ENCODE measurements at places on chromosomes 4 and X. TPM values are rescaled to one million over a fixed set of nuclear protein-coding genes. Genes with fewer than 3 reads are reported as not detected.

DNA sequence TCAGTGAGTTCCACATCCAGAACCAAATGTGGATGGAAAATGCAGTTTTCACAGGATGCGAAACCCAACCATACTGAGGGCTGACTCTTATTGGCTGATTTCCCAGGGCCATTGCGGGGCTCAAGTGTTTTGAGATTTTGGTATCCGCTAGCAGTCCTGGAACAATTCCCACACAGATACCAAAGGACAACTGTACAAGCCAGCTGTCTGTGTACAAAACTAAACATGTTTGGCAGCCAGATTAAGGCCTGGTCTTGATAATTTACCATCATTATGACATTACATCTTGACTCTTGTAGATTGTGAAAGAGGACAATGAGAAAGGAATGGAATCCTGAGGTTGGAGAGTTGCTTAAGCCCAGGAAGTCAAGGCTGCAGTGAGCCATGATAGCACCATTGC lies 121.9 kb downstream of the DKK2 start:
- H3K36me3 ChIP-seq, result no peaks in the 10 kb centered on the region
- no peaks in the 10 kb centered on the region for H3K27me3 ChIP-seq
- DNase-seq, result no peak

DNA sequence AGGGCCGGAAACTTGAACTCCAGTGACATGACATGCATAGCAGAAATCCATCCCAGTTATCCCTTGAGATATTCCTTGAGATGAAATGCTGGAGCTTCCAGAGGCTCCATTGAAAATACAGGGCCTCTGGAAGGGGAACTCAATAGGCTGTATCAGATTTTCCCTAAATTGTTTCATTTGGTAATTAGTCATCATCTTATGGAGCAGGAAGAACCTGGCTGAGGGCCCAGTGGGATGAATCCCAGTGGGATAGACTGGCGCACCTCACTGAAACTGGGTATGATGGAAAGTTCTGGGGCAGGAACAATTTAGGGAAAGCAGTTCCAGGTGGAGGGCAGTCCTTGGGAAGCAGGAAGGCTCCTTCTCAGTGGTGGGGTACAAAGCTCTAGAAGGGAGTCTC lies 307.8 kb upstream of the DIPK2B start:
- peaks cover 23% of the 10 kb centered on the region for H3K4me1 ChIP-seq
- DNase-seq, result no peak

- no peak overlapping the region for H3K4me3 ChIP-seq
- DNase-seq, result no peak
- peak overlapping the region; percentile 21 for H3K27ac ChIP-seq
- peaks cover 4% of the 10 kb centered on the region for H3K36me3 ChIP-seq
- H3K27me3 ChIP-seq, result no peaks in the 10 kb centered on the region
Observed at GRCh38 chr4:105714071-105714521, 5.5 kb downstream of the GSTCD start.

- H3K36me3 ChIP-seq, result peaks cover 2% of the 10 kb centered on the region
- peak overlapping the region; percentile 39 for H3K27ac ChIP-seq
- no peak overlapping the region for H3K4me3 ChIP-seq
- peaks cover 22% of the 10 kb centered on the region for H3K4me1 ChIP-seq
Observed at GRCh38 chr4:41079881-41080560, 134.3 kb downstream of the APBB2 start.

DNA sequence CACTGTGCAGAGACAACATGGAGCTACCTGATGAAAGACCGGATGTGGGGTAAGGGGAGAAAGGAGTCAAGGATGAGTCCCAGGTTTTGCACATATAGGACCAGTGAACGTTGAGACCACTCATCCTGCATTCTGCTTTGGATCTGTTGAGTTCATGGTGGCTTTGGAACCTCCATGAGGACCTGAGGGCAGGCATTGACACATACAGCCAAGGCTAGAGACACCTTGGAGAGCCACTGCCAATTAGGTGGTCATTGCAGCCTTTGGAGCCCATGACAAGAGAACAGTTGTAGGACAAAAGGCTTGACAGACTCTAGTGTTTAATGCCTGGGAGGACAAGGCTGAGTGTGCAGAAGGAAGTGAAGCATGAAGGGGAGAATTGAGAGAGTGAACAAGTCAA lies 87.9 kb downstream of the STK32B start:
- no peaks in the 10 kb centered on the region for H3K4me1 ChIP-seq
- DNase-seq, result no peak
- no peaks in the 10 kb centered on the region for H3K36me3 ChIP-seq
- no peak overlapping the region for H3K27ac ChIP-seq
- peaks cover 63% of the 10 kb centered on the region for H3K27me3 ChIP-seq

- H3K27ac ChIP-seq, result no peak overlapping the region
- DNase-seq, result no peak
- H3K4me1 ChIP-seq, result no peaks in the 10 kb centered on the region
- no peaks in the 10 kb centered on the region for H3K36me3 ChIP-seq
Observed at GRCh38 chr4:181682367-181683047, 560.7 kb upstream of the TENM3 start.

DNA sequence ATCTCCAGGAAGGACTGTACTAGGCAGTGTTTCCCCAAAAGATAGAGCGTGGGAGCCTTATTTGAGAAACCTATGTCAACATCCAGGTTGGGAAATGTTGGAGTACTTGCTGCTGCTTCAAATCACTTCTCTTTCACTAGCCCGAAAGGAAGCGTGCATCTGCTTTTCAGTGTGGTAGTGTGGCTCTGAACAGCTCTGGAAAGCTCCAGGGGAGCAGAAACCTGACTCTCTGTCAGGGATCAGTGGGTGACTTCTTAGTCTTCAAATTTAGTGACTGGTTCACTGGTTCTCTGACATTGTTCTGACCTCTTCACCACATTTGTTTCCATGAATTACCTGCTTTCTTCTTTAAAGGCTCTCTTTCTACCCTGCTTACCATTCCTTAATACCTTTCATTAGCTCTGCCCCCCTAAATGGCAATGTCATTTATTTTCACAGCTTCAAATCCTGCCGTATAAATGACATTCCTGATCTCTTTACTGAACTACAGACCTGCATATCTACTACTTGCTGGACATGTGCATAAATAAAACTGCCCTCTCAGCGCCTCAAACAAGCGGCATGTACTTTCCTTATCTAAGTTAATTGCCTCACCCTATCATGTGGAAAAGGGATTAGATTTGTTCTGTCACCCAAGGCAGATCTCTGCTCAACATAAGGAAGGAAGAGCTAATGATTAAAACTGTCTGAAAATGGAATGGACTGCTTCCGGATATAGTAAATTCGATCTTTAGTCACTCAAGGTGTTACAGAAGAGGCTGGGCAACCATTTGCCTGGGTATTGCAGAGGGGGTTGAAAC lies 37.0 kb downstream of the DLG3 start:
- peaks cover 3% of the 10 kb centered on the region for H3K36me3 ChIP-seq
- no peak overlapping the region for H3K4me3 ChIP-seq
- no peak overlapping the region for H3K27ac ChIP-seq

DNA sequence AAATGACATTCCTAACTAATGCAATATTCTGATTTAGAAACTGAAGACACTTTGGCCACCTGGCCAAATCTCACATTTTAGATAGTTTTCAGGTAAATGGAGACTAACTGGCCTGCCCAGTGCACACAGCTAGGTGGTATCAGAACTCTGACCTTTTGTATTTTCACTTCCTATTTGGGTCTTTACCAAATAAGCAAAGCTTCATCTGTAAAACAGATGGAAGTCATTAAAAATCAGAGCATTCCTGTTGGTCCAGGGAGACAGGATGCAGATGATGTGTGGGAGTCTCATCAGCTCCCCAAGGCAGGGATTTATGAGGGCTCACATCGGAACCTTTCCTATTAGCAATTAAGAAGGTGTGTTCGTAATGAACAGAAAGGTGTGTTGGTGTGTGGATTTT lies 57.7 kb downstream of the ARHGAP10 start:
- H3K4me1 ChIP-seq, result peaks cover 65% of the 10 kb centered on the region
- DNase-seq, result no peak
- no peaks in the 10 kb centered on the region for H3K27me3 ChIP-seq
- no peak overlapping the region for H3K4me3 ChIP-seq

DNA sequence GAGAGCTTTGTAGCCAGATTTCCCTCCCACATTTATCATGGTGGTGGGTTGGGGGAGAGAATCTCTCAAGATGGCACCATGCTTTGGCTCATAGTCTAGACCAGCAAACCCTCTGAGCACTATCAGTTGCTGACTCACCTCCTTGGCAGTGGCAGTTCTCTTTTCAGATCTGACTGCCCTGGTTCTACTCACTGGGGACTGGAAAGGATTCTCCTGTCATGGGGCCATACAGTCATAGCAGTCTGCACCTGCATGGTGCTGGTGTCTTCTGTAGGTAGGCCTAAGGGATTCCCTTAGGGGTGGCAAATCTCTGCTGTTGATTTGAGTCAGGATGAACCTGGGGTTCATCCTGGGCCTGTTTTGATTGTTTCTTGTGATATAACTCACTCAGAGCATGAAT lies 2.6 kb downstream of the TEX13B start:
- no peak overlapping the region for H3K4me3 ChIP-seq
- H3K27ac ChIP-seq, result no peak overlapping the region
- H3K36me3 ChIP-seq, result no peaks in the 10 kb centered on the region
- DNase-seq, result no peak
- no peaks in the 10 kb centered on the region for H3K27me3 ChIP-seq

- no peak for DNase-seq
- H3K4me3 ChIP-seq, result no peak overlapping the region
- H3K27ac ChIP-seq, result no peak overlapping the region
- no peaks in the 10 kb centered on the region for H3K27me3 ChIP-seq
- no peaks in the 10 kb centered on the region for H3K4me1 ChIP-seq
- H3K36me3 ChIP-seq, result no peaks in the 10 kb centered on the region
Observed at GRCh38 chr4:62871078-62871477, 1538.2 kb downstream of the TECRL start.

DNA sequence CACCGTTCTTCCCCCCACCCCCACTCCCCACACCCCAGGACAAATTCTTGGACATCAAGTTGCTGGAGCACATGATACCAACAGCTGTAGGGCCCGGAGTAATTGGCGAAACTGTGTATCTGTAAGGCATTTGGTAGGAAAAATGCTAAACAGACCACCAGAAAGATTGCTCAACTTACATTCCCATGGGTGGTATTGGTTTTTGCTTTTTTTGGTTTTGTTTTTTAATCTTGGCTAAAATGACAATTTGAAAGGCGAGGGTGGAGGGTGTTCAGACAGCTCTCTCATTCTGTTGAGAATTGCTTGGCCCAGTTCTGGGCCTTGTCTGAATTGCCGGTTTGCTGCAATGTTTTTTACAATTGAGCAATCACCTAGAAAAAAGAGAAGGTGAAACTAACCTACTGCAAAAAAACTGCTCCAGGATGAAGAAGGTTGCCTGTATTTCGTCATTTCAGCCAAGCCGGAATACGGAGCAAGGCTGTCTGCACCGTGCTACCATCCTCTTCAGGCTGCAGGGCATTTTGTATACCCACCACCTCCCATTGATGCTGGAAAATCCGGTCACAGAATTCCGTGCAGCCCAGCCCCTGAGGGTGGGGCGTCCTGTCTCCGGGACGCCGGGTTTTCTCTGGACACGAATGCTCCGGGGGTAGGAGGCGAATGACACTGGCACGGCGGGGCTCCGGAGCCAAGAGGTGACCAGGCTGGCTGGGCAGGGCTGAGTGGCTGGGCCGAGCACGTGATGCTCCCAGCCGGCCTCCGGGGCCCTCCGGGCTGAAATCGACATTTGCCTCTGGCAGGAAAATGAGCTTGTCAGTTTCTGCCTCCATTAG lies at the start of gene CLCN4:
CLCN4 (plus strand) TSS at position 777 of the 833 bp plus-strand sequence. CDS start 28,058 bp downstream, outside the sequence.
- peak within 1 kb of the TSS; percentile 56 for H3K4me3 ChIP-seq
- no peak for DNase-seq
- no peaks in the 10 kb centered on the region for H3K36me3 ChIP-seq

- no peak overlapping the region for H3K27ac ChIP-seq
- H3K36me3 ChIP-seq, result no peaks in the 10 kb centered on the region
- H3K27me3 ChIP-seq, result peaks cover 2% of the 10 kb centered on the region
- DNase-seq, result no peak
Observed at GRCh38 chr4:120446051-120446567, 379.5 kb upstream of the MAD2L1 start.

DNA sequence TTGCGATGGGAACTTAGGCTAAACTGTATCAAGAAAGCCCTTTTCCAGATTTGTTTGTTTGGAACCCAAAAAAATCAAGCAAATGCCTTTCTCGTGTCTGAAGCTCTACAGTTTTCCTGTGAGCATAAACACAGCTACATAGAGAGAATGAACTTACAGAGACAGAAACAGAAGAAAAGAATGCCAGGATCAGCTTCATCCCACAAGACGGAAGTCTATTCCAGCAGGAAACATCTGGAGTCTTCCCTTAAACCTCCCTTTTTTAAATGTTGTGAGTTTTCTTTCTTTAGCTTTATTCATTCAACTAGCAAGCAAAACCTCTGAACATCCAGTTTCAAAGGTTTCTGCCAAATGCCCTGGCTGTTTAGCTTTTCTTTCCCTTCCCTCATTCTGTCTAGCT lies 32.6 kb upstream of the ZFP42 start:
- DNase-seq, result no peak
- H3K4me1 ChIP-seq, result peaks cover 7% of the 10 kb centered on the region
- H3K27ac ChIP-seq, result no peak overlapping the region
- no peaks in the 10 kb centered on the region for H3K27me3 ChIP-seq
- no peaks in the 10 kb centered on the region for H3K36me3 ChIP-seq
- H3K4me3 ChIP-seq, result no peak overlapping the region

DNA sequence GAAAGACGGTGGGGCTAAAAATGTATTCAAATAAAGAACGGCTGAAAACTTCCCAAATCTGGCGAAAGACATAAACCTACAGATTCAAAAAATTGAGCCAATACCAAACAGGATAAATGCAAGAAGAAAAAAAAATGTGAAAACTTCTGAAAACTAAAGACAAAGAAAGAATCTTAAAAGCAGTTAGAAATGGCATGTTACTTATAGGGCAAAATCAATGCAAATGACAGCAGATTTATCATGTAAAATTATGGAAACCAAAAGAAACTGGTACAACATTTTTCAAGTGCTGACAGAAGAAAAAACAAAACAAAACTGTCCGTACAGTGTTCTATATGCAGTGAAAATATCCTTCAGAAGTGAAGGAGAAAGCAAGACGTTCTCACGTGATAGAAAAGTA lies 239.0 kb downstream of the PDGFC start:
- H3K27ac ChIP-seq, result no peak overlapping the region
- no peak for DNase-seq
- H3K36me3 ChIP-seq, result peaks cover 16% of the 10 kb centered on the region

SYNPO2 gene
- total RNA-seq, result 22.6 TPM

ASB12 gene
- 0.18 TPM for total RNA-seq

HNRNPH2 gene
- total RNA-seq, result 60.8 TPM

CCSER1 gene
- 7.2 TPM for total RNA-seq

TCEAL6 gene
- total RNA-seq, result not detected

DDX53 gene
- total RNA-seq, result not detected

EDNRA gene
- 140 TPM for total RNA-seq

BCLAF3 gene
- 16.9 TPM for total RNA-seq

All from mesothelial cell of epicardium (in vitro differentiated cells).